NCI-H460 (cell line): ENCODE measurements at places on chromosomes 7 and 10. TPM values are rescaled to one million over a fixed set of nuclear protein-coding genes. Genes with fewer than 3 reads are reported as not detected.

DNA sequence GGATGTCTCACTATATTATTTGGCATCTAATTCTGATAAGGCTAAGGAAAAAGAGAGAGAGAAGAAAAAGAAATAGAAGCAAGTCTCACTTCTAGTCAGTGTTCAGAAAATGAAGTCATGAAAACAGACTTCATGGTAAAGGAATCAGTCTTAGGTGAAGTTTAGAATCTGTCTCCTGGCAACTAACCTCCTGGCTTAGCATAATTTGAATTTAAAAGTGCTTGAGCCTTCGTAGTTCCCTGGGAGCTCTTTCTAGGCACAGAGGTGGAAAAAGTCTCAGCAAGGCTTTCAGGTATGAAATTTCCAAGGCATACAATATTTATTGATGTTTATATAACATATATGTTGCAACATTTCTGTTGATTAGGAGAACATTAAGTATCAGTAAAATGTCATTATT is 10.4 kb downstream of the CHRM2 start:
- DNase-seq: no peak

DNA sequence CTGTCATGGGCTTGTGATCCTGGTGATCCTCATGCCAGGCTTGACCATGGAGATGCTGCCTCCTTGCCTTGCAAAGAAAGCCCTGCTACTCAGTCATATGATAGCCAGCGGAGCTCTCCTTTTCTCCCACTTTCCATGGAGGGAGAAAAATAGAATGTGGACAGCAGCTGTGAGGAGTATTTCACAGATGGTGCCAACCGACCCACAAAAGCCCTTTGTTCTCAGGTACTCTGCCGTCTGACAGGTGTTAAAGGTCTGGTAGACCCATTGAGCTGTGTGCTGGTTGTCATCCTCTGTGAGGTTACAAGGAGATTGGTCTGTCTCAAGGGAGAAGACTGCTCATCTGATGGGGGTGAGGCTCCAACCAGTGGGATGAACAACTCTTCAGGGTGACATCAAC is 29.5 kb upstream of the COBL start:
- DNase-seq: no peak

DNA sequence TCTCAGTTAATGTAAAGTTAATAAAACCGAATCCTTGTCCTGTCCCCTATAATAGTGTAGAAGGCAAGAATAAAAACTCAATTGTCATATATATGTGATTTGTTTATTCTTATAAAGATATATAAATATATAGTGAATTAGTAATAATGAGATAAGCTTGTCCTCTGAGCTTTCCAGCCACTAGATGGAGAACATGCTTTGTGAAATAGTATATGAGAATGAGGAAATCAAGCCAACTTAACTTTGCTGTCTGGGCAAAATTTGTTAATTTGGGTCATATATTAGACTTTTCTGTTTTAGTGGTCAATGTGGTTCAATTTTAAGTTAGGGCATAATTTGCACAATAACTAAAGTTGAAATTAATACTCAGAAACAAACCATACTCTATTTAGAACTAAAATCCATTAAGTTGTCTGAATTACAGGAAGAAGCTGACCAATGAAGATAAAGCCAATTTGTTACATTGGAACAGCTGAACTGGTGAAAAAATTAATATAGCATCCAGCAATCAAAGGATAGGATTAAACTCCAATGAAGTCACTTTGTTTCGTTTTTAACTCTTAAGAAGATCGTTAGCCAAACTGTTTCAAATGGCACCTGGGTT is 595.0 kb downstream of the ARL4A start:
- peak; percentile 49 for DNase-seq

DNA sequence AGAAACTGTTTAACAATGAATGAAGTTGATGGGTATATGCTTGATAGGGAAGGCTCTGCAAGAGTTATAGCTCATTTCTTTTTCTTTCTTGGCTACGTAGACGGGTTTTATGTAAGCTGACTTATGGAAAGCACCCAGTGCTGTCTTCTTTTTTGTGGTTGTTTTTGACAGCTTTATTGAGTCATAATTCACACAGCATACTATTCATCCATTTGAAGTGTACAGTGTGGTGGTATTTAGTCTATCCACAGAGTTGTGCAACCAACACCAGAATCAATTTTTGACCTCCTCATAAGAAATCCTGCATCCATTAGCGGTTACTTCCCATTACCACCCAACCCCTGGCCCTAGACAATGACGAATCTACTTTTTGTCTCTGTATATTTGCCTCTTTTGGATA is 240.6 kb upstream of the KIAA1217 start:
- no peak for DNase-seq

DNA sequence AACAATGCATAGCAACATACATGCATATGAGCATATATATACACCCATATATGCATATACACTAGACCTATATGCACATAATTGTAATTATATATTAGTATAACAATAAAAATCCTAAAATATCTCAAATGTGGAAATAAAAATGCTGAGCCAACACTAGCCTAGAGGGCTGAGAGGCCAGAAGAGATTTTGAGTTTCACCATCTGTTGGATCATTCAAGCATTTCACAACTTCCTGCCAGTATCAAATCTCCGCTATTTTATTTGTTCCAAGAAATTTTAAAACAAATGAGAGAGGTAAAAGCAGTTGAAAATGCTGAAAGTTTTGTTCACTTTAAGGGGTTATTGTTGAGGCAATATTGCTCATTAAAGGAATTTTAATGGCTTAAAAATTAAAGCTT is 187.0 kb downstream of the PCDH15 start:
- DNase-seq: no peak

GRCh38 chr7:38674513-38674912 is 43.3 kb upstream of the AMPH start:
- DNase-seq: no peak

The OR2A25 gene
- not detected in 2 replicates for total RNA-seq

The CRYGN gene
- 0.07 and 0.40 TPM in 2 replicates for total RNA-seq

The DYNC1I1 gene
- not detected in 2 replicates for total RNA-seq
